ENCODE measurements at places on chromosomes 3 and 15. TPM values are rescaled to one million over a fixed set of nuclear protein-coding genes. Genes with fewer than 3 reads are reported as not detected.

- peak; percentile 5 for DNase-seq
Measured at GRCh38 chr3:193897288-193897687, 238.7 kb upstream of the HES1 start.

DNA sequence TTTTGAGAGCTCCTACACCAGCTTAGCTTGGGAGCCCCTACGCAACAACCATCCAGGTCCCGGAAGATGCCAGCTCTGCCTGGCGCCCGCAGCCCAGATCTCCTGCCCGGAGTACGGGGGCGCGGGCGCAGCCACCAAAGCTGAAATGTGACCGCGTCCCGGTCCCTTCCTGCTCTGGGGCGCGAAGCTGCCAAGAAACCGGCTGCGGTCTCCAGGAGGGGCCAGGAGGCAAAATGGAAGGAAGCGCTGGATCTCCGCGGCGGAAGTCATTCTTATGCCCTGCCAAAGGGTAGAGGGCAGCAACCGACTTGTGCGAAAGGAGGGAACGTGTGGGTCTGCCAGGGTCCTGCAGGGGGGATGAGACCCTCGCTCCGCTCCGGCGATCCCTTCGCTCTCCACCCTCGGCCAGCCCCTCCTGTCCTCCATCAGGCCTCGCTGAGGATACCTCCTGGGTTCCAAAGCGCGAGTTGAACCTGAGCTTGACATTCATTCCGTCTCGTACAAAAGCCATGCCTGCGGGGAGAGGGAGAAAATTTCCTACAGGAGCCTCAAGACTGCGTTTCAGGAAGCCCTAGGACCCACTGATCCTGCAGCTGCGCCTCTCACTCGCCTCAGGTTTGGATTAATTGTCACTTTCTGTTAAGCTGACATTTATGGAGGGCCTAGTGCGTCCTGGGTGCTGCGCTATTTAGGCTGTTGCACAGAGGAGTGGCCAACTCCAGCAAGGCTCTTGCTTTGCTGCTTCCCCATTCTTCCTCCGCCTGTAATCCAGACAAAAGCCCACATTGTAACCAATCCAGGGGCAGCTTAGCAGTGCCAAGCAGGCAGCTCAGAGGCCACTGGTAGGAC, 98.3 kb upstream of the VGLL3 start:
- DNase-seq: peak; percentile 91

- no peak for DNase-seq
Measured at GRCh38 chr3:28150465-28151206, 90.8 kb upstream of the CMC1 start.

GRCh38 chr3:131396170-131396569, 14.6 kb downstream of the NUDT16 start:
- peak; percentile 76 for DNase-seq

DNA sequence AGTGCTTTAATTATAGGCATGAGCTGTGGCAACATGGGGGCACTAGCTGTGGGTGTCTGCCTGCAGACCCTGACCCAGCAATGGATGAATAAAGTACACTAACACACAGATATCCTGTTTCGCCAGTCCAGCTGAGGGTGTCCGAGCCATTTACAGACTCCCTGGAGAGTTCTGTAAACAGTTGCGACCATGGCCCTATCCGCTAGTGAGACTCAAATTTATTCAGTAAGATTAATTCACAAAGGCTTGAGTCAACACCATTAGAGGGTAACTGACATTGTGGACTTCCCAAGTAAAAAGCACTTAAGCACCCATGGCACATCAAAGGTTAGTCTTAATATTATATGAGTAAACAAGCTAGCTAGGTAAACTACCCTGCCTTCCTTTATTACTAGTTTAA, 161.6 kb downstream of the TBL1XR1 start:
- DNase-seq: no peak

GRCh38 chr3:44722103-44722401, 7.4 kb upstream of the ZNF501 start:
- DNase-seq: no peak

- DNase-seq: no peak
Measured at GRCh38 chr15:88938802-88939485, 25.8 kb upstream of the MFGE8 start.

DNA sequence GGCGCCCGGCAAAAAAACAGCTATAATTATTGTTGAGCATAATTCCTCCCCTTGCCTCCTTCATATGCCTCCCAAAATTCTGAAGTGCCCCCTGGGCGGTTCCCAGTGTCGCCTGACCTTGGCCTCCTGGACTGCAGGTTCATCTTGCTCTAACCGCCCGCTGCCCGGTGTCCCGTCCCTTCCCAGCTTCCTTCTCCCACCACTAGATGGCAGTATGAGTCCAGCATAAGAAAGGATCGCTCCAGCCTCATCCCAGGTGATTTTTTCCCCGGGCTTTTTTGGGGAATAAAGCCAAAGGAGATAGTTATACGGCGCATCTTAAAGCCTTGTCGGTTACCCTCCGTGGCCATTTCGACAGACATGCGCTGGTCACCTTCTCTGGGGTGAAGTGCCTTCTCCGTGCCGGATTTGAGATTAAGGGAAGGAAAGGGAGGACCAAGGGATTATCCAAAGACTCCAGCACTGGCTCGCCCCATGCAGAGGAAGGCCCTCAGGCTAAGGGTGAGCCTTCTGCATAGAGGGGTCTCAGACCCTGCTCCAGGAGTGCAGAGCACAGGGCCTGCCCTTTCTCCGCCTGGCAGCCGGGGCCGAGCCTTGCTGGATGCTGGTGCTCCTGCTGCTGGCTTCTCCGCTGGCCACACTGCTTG, 45.8 kb upstream of the TRA2B start:
- DNase-seq: peak; percentile 81

- DNase-seq: no peak
Measured at GRCh38 chr3:194272861-194273742, 78.0 kb downstream of the CPN2 start.

- DNase-seq: no peak
Measured at GRCh38 chr15:62112081-62112480, 45.3 kb downstream of the C2CD4A start.

DNA sequence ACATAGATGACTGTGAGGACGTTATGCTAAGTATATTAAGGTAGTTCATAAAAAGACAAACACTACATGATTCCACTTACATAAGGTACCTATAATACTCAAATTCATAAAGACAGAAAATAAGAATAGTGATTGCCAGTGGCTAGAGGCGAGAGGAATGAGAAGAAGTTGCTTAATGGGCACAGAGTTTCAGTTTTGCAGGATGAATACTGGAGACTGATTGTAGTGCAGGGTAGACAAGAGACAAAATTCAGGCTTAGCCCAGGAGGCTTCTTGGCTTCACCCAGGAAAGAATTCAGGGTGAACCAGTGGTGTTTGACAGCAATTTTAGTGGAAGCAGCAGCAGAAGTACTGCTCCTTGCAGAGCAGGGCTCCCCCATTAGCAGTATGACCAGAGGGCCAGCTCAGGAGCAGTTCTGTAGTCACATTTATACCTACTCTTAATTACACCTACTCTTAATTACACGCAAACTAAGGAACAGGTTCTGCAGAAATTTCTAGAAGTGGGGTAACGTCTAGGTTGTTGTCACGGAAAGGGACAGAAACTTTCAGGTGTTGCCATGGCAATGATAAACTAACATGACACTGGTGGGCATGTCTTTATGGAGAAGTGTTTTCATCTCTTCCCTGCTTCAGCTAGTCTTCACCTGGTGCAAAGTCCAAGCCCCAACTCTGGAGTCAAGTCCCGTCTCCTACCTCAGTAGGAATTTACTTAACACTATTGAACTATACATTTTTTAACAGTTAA, 55.2 kb downstream of the TBL1XR1 start:
- DNase-seq: no peak

GRCh38 chr3:184240384-184241140, 8.2 kb downstream of the ALG3 start:
- DNase-seq: peak; percentile 70

- peak; percentile 24 for DNase-seq
Measured at GRCh38 chr3:140910860-140911259, 30.8 kb upstream of the SLC25A36 start.

DNA sequence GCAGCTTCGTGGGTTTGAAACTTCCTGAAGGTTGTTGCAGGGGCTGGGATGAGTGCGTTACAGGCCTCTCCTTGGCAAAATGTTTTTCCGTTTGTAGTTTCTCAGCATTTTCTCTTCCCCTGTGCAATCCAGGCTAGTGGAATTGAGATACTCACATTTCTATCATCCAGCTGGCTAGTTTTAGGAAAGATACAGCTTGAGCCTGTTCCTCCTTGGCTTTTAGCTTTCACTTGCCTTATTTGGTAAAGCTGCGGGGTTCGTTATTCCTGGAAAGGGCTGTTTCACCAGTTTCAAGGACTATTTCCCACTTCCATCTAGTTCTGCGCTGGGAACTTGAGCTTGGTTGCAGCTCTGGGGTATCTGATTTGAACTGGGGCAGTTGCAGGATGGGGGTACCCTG, 90.3 kb downstream of the ITPR1 start:
- DNase-seq: peak; percentile 48

DNA sequence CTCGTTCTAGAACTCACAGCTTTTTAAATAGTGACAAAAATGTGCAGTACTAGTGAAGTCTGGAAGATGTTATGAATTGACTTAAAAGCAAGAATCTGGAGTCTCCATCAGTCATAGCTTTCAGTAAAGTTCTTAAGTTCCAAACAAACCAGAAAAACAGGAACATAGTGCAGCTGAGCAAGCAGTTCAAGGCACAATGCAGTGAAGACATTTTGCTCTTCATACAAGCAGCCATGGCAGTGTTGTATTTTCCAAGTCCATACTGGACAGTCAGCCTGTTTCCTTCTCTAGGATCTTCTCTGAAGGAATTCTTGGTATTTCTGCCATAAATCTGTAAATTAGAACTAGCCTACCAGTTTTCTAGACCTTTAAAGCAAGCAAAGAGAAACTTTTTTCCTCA, 90.5 kb downstream of the LRRC28 start:
- DNase-seq: no peak

GRCh38 chr15:63238171-63238570, 39.2 kb upstream of the APH1B start:
- no peak for DNase-seq

GRCh38 chr3:76403556-76403955, 618.2 kb upstream of the ZNF717 start:
- no peak for DNase-seq

DNA sequence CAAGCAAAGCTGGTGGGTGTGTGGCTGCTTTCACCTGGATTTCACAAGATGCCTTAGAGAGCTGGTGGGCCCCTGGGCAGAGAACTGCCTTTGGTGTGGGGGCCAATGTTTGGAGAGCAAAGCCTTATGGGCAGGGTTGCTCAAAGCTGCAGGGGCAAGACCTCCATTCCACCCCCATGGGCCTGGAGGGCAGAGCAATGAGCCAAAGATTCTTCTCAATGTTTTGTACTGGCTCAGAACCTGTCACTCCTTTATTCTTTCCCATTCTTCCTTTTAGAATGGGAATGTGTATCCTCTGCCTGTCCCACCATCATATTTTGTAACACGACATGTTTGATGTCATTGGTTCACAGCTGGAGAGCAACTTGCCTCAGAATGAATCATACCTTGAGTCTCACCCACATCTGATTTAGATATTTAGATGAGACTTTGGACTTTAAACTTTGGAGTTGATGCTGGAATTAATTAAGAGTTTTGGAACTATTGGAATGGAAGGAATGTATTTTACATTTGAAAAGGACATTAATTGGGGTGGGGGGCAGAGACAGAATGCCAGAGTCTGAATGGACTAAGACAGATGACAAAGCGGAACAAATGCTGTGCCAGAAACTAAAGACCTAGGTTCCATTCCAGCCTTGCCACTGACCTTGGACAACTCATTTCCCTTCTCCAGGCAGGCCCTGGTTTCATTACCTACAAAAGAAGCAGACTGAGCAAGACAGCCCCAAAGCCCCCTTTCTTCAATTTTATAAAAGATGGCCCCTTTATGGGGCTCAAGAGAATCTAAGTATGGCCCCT, 72.9 kb downstream of the DAPK2 start:
- DNase-seq: no peak

DNA sequence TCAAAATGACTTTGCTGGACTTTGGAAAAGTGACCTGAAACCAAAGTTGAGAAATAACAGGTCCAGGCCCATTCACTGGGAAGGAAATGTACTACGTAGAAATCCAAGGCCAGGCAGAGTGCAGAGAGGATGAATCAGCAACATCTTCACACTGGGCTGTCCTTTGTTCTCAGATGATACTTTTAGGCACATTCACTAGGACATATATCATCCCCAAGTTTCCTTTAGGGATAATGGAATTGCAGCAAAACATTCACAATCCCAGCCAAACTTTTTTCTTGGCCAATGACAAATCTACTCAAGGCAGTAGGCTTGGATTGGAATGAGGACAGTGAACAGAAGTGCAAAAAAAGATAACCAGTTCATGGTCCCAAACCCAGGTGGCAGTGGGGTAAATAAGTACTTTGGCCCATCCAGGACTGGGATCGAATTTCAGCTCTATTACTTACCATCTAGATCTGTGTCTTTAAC, 75.1 kb downstream of the CLDN11 start:
- DNase-seq: no peak

- DNase-seq: no peak
Measured at GRCh38 chr3:195570344-195570743, 13.4 kb downstream of the APOD start.

DNA sequence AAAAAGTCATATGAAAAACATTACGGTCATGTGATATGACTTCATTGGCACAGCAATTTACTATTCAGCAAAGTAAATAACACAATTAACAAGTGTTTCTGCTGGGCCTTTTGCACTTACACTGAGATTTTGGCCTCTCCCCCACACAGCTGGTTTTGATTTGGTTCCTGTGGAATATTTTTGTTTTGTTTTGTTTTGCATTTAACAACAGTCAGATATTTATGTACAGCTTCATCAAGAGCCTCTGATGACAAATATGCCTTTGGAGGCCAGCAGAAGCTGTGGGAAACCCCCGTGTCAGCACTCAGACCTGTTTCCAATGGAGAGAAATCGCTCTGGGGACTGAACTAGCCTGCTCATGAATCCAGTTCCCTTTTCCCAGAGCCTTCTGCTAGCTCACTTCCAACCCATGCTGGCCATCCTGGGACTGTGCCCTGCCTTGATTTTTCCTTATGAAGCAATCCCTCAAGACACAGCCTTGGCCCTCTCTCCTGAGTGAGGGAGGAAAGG, 161.9 kb downstream of the ATG7 start:
- DNase-seq: peak; percentile 62

- DNase-seq: no peak
Measured at GRCh38 chr15:36661042-36661441, 81.6 kb downstream of the CDIN1 start.

DNA sequence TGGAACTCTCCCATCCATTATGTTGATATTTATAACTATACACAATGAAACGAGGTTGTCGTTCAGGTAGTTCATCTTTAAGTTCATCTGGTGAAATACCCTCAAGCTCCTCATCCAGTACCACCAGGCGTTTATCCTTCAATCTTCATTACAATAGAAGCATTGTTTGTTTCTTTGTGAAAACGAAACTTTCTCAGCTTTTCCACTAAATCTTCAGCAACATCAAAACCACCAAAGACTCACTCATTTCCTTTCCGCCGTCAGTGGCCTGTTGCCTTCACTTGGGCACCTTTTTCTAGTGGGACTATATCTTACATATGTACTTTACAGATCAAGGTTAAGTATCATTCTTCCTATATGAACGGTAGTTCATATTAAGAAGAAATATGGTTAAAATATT, 44.1 kb upstream of the TFG start:
- DNase-seq: no peak

GRCh38 chr3:128746881-128747280, 20.9 kb downstream of the RAB7A start:
- DNase-seq: no peak

CIDEC gene
- 0.26 TPM for total RNA-seq

RBP2 gene
- total RNA-seq: 0.78 TPM

MLF1 gene
- 11.7 TPM for total RNA-seq

IL5RA gene
- not detected for total RNA-seq

ABHD10 gene
- total RNA-seq: 27.1 TPM

SFMBT1 gene
- 8.1 TPM for total RNA-seq

C3orf70 gene
- total RNA-seq: 0.05 TPM

ADGRG7 gene
- not detected for total RNA-seq

ABI3BP gene
- total RNA-seq: 76.1 TPM

TMEM202 gene
- total RNA-seq: not detected

LTF gene
- total RNA-seq: 2.2 TPM
